Endothelial cell of umbilical vein (primary cell): ENCODE measurements at places on chromosomes 5 and 9. TPM values are rescaled to one million over a fixed set of nuclear protein-coding genes. Genes with fewer than 3 reads are reported as not detected.

Gene BNC2
- 10.4 and 12.1 TPM in 2 replicates for polyA plus RNA-seq

Gene TPPP
- polyA plus RNA-seq = 0.04 and 0.08 TPM in 2 replicates

Gene SPINK7
- polyA plus RNA-seq = not detected in 2 replicates

Gene BRINP1
- polyA plus RNA-seq = 0.03 and 0.04 TPM in 2 replicates

Gene PTGDS
- not detected in 2 replicates for polyA plus RNA-seq

Gene CEP78
- polyA plus RNA-seq = 6.5 and 6.9 TPM in 2 replicates

Gene FOXD4
- polyA plus RNA-seq = 0.07 and 0.13 TPM in 2 replicates

Gene AQP3
- 1.8 and 1.9 TPM in 2 replicates for polyA plus RNA-seq

GRCh38 chr9:130484362-130485072, 39.8 kb downstream of the ASS1 start:
- no peaks in the 10 kb centered on the region for H3K27me3 ChIP-seq
- no peaks in the 10 kb centered on the region for H3K4me1 ChIP-seq
- H3K36me3 ChIP-seq = no peaks in the 10 kb centered on the region
- H3K4me3 ChIP-seq = no peak overlapping the region
- no peak for DNase-seq

GRCh38 chr5:131609774-131610173, 25.3 kb downstream of the RAPGEF6 start:
- no peaks in the 10 kb centered on the region for H3K36me3 ChIP-seq
- H3K27ac ChIP-seq = peak overlapping the region; percentile 68
- no peak for DNase-seq
- no peaks in the 10 kb centered on the region for H3K27me3 ChIP-seq
- no peak overlapping the region for H3K4me3 ChIP-seq

DNA sequence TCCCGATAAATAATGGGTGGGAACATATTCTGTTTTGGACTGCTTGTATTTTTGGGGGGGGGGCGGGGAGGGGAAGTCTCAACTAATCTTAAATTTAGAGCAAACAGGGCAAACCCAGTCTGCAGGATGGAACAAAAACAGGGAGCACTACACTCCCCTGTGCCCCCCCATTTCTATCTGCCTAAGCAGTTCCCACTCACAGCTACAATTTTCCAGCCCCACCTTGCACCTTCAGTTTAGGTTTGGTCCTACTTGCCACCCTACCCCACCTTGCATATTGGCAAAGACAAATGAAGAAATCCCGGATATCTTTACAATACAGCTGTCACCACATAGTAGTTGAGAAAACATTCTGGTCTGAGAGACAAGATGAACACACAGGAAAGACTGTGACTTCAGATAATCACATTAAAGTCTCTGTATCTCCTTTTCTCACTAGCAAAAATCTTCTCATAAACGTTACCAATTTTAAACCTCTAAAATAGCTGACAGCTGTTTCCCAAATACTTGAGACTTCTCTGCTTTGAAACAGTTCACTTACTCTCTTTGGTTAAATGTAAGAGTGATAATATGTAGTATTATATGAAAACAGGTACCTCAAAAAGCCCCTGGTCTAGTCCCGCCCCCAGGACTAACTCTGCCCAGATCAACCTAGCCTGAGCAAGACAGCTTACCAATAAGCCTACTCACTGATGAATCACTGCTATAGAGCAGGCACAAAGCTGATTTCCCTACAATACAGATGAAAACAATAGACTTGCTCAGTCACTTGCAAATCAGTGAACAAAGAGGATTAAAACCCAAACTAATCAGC, 5.2 kb upstream of the RAPGEF6 start:
- H3K27me3 ChIP-seq = no peaks in the 10 kb centered on the region
- H3K4me1 ChIP-seq = peaks cover 11% of the 10 kb centered on the region
- DNase-seq = peak; percentile 29

- H3K4me1 ChIP-seq = peaks cover 7% of the 10 kb centered on the region
- peaks cover 29% of the 10 kb centered on the region for H3K27me3 ChIP-seq
- no peak overlapping the region for H3K27ac ChIP-seq
Observed at GRCh38 chr5:14138608-14139540, 4.3 kb upstream of the TRIO start.

- no peak overlapping the region for H3K27ac ChIP-seq
- H3K27me3 ChIP-seq = no peaks in the 10 kb centered on the region
- no peak for DNase-seq
- no peak overlapping the region for H3K4me3 ChIP-seq
Observed at GRCh38 chr5:153572411-153573145, 82.1 kb downstream of the GRIA1 start.

GRCh38 chr9:15372455-15372854, 50.2 kb upstream of the SNAPC3 start:
- no peak overlapping the region for H3K27ac ChIP-seq
- H3K4me1 ChIP-seq = no peaks in the 10 kb centered on the region
- no peak overlapping the region for H3K4me3 ChIP-seq
- H3K27me3 ChIP-seq = no peaks in the 10 kb centered on the region
- no peak for DNase-seq

- H3K4me3 ChIP-seq = no peak overlapping the region
- no peak overlapping the region for H3K27ac ChIP-seq
- no peaks in the 10 kb centered on the region for H3K4me1 ChIP-seq
- no peaks in the 10 kb centered on the region for H3K27me3 ChIP-seq
Observed at GRCh38 chr5:50320131-50320749, 120.8 kb downstream of the EMB start.

DNA sequence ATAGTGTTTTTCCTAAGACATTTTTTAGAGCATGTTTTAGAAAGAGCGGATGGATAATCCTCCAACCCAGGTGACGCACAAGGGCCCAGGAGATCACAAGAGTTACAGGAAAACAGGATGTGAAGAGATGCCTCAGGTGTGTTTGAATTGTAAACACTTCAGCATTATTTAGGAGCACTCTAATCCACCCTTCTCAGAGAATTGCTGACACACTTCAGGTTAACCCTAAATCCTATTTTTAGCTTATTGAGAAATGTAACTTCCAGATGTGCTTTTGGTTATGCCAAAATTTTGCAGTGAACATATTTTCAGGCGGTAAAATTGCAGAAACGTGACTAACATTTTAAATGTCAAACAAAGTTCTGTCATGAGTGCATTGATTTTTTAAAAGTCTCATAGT, 755.4 kb upstream of the CTNND2 start:
- H3K4me3 ChIP-seq = no peak overlapping the region
- H3K36me3 ChIP-seq = no peaks in the 10 kb centered on the region
- no peaks in the 10 kb centered on the region for H3K4me1 ChIP-seq
- H3K27me3 ChIP-seq = no peaks in the 10 kb centered on the region
- DNase-seq = no peak
- no peak overlapping the region for H3K27ac ChIP-seq

DNA sequence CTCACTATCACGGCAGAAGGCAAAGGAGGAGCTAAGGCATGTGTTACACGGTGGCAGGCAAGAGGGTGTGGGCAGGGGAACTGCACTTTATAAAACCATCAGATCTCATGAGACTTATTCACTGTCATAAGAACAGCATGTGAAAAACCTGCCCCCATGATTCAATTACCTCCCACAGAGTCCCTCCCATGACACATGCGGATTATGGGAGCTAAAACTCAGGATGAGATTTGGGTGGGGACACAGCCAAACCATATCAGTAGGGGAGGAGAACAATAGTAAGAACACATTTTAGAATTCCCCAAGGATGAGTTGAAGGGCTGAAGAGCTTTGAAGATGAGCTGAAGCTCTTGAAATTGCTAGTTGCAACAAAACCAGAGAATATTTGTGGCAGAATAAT, 287.9 kb downstream of the SMARCA2 start:
- H3K27me3 ChIP-seq = no peaks in the 10 kb centered on the region
- no peak overlapping the region for H3K4me3 ChIP-seq
- H3K27ac ChIP-seq = no peak overlapping the region
- H3K4me1 ChIP-seq = no peaks in the 10 kb centered on the region

GRCh38 chr9:131254626-131255025, 21.7 kb downstream of the FAM78A start:
- DNase-seq = no peak
- peaks cover 13% of the 10 kb centered on the region for H3K36me3 ChIP-seq
- H3K27ac ChIP-seq = no peak overlapping the region
- H3K4me3 ChIP-seq = no peak overlapping the region
- H3K4me1 ChIP-seq = peaks cover 7% of the 10 kb centered on the region

- H3K27ac ChIP-seq = no peak overlapping the region
- H3K4me3 ChIP-seq = no peak overlapping the region
- H3K27me3 ChIP-seq = peaks cover 4% of the 10 kb centered on the region
- no peaks in the 10 kb centered on the region for H3K36me3 ChIP-seq
- no peak for DNase-seq
Observed at GRCh38 chr5:150073086-150073625, 13.2 kb downstream of the CSF1R start.

DNA sequence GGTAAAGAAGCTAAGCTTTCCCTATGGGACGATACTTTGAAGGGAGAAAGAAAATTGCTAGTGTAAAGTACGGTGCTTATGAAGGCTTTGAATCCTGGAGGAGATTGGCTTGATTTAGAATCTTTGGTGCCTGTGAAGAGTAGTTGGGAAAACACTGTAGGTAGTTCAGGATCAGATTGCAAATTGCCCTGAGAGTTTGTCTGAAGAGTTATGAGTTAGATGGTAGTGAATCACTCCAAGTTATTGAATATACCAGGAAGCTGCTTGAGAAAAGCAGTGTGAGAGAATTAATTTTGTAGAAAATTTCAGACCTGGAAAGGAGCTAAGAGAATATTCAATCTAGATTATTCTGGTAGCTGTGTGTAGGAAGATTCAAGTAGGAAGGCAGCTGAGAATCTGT, 11.5 kb downstream of the MAN2A1 start:
- H3K36me3 ChIP-seq = no peaks in the 10 kb centered on the region
- no peak overlapping the region for H3K4me3 ChIP-seq
- H3K27me3 ChIP-seq = no peaks in the 10 kb centered on the region
- H3K4me1 ChIP-seq = no peaks in the 10 kb centered on the region

DNA sequence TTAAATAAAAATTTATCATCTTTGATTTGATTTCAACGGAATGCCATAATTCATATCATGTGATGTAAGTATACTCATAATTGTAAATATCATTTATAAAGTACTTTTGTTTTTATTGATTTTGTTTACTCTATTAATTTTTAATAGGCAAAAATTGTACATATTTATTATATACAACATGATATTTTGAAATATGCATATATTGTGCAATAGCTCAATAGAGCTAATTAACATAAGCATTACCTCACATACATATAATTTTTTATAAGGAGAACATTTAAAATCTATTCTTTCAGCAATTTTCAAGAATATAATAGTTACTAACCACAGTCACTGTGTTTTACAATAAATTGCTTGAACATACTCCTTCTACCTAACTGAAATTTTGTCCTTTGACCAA, 25.0 kb upstream of the CCNH start:
- no peaks in the 10 kb centered on the region for H3K4me1 ChIP-seq
- DNase-seq = no peak
- H3K36me3 ChIP-seq = no peaks in the 10 kb centered on the region
- H3K27me3 ChIP-seq = no peaks in the 10 kb centered on the region

GRCh38 chr5:158429564-158429963, 570.6 kb upstream of the CLINT1 start:
- H3K27me3 ChIP-seq = peaks cover 1% of the 10 kb centered on the region
- no peak overlapping the region for H3K27ac ChIP-seq
- DNase-seq = no peak
- H3K4me3 ChIP-seq = no peak overlapping the region
- H3K36me3 ChIP-seq = no peaks in the 10 kb centered on the region

DNA sequence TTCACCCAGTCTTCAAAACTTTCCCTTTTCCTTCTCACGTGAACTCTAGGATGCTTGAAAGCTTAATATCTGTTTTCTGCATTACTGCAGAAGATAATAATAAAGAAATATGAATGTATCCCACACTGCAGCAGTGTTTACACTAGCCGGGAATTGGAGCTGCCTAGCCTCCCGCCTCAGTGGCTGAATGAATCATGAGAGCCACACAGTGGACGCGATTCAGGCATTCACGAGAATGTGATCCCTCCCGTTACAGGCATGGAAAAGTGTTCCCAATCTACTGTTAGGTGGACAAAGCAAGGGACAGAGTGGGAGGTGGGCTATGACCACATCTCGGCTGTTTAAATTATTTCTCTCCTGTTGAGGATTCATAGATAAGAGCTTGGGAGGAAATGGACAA, 69.4 kb upstream of the CTSL start:
- H3K27ac ChIP-seq = peak overlapping the region; percentile 44
- peaks cover 27% of the 10 kb centered on the region for H3K36me3 ChIP-seq
- H3K4me3 ChIP-seq = no peak overlapping the region
- no peaks in the 10 kb centered on the region for H3K27me3 ChIP-seq
- DNase-seq = peak; percentile 67
- peaks cover 12% of the 10 kb centered on the region for H3K4me1 ChIP-seq

DNA sequence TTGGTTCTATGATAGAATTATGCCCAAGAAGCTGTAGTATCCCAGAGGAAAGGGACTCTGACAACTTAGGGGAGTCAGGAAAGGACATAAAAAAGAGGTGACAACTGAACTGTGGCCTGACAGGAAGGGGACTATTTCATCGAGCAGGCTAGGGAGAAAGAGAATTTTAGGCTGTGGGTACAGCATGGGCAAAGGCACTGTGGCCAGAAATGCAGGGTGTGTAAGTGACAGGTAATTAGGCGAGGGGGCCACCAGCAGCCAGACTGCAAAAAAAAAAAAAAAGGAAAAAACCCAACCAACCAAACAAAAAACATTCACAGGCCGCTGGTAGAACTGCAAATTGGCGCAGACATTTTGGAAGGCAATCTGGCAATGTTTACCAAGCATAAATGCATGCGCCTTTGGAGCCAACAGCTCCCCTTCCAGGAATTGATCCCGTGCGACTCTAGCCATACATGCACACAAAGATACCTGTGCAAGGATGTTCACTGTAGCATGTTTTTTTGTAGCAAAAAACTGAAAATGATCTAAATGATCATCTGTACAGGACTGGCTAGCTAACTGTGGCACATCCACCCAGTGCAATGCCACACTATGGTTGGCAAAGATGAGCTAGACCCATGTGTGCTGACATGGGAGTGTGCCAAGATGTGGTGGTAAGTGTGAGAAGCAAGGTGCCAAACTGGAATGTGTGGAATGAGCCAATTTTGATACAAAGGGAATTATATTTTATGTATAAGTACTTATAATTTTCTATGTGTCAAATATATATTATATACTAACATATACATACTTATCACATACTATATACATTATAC, 1.1 kb downstream of the EIF4E1B start:
- peaks cover 54% of the 10 kb centered on the region for H3K27me3 ChIP-seq
- no peak overlapping the region for H3K4me3 ChIP-seq
- no peak for DNase-seq
- H3K4me1 ChIP-seq = no peaks in the 10 kb centered on the region
- no peaks in the 10 kb centered on the region for H3K36me3 ChIP-seq

DNA sequence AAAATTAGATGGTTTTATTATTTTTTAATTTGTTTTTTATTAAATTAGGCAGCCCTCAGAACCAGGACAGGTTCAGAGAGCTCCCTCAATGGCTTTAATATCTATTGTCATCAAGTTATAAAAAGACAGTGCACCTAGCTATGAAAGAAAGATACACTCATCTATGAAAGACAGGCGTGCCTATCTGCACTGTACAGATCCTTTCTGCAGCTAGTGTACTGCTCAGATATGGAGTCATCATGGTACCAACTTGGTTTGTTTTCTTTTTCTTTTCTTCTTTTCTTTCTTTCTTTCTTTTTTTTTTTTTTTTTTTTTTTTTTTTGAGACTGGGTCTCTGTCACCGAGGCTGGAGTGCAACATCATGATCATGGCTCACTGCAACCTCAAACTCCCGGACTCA, 54.8 kb upstream of the GPBP1 start:
- H3K4me1 ChIP-seq = no peaks in the 10 kb centered on the region
- DNase-seq = no peak
- no peaks in the 10 kb centered on the region for H3K27me3 ChIP-seq
- H3K36me3 ChIP-seq = no peaks in the 10 kb centered on the region
- no peak overlapping the region for H3K4me3 ChIP-seq

GRCh38 chr9:95874303-95874988, 1.0 kb upstream of the ERCC6L2 start:
- H3K4me3 ChIP-seq = no peak overlapping the region
- no peaks in the 10 kb centered on the region for H3K36me3 ChIP-seq
- peaks cover 13% of the 10 kb centered on the region for H3K4me1 ChIP-seq
- H3K27me3 ChIP-seq = no peaks in the 10 kb centered on the region
